ENCODE measurements at places on chromosomes 1 and 21. TPM values are rescaled to one million over a fixed set of nuclear protein-coding genes. Genes with fewer than 3 reads are reported as not detected.

Gene C4BPA
- total RNA-seq = not detected

Gene IGFN1
- not detected for total RNA-seq

Gene OXCT2
- total RNA-seq = 3.6 TPM

Gene LMOD1
- total RNA-seq = under 0.01 TPM

Gene UBXN10
- total RNA-seq = not detected

Gene NTMT2
- total RNA-seq = not detected

Gene LCE2B
- not detected for total RNA-seq

Gene C1QB
- not detected for total RNA-seq

Gene OR2T35
- total RNA-seq = not detected

Gene FCRL4
- not detected for total RNA-seq

Gene WDR64
- total RNA-seq = not detected

Gene TMPRSS3
- under 0.01 TPM for total RNA-seq

Gene OR2L3
- not detected for total RNA-seq

Gene RPTN
- not detected for total RNA-seq

Gene KRTAP13-3
- not detected for total RNA-seq

Gene CASQ2
- total RNA-seq = not detected

Gene FALEC
- not detected for total RNA-seq

Gene POLR3GL
- 12.6 TPM for total RNA-seq

Gene RGS13
- not detected for total RNA-seq

Gene OR2T29
- total RNA-seq = not detected

Gene TMEM240
- 1.4 TPM for total RNA-seq

Gene GPR61
- total RNA-seq = not detected

Gene MYOG
- total RNA-seq = not detected

Gene CRNN
- total RNA-seq = not detected

Gene RXFP4
- total RNA-seq = not detected

Gene KRTAP12-1
- total RNA-seq = not detected

Gene CDCA8
- 8.1 TPM for total RNA-seq

Gene TMPRSS2
- not detected for total RNA-seq

Gene MYCL
- 0.38 TPM for total RNA-seq

Gene UQCRHL
- total RNA-seq = 0.76 TPM

Gene TTC22
- total RNA-seq = not detected

Gene SYPL2
- under 0.01 TPM for total RNA-seq

Gene AXDND1
- not detected for total RNA-seq

Gene F13B
- not detected for total RNA-seq

Gene TDRD10
- 7.2 TPM for total RNA-seq

Gene ST6GALNAC5
- not detected for total RNA-seq

Gene FHAD1
- under 0.01 TPM for total RNA-seq

Gene GJB3
- total RNA-seq = under 0.01 TPM

Gene CCDC27
- not detected for total RNA-seq

Gene HNRNPU
- 191 TPM for total RNA-seq

Gene PHACTR4
- total RNA-seq = 18.8 TPM

Gene NMNAT2
- total RNA-seq = 0.51 TPM

Gene PLA2G2D
- total RNA-seq = not detected

Gene UBE2U
- total RNA-seq = not detected

Gene APCS
- not detected for total RNA-seq

Gene SGIP1
- 45.4 TPM for total RNA-seq

Gene LCE2A
- total RNA-seq = not detected

Gene CFHR4
- not detected for total RNA-seq

Gene GNG4
- 0.13 TPM for total RNA-seq

Gene HSD11B1
- total RNA-seq = not detected

Gene KCNA2
- total RNA-seq = not detected

Gene MYBPH
- not detected for total RNA-seq

Gene OPTC
- not detected for total RNA-seq

Gene ITLN2
- not detected for total RNA-seq

Gene KIRREL1
- 16.2 TPM for total RNA-seq
